Germinal center (tissue), 1 donor: ENCODE measurements at places on chromosomes 7 and 10.

- no peak for DNase-seq
These were observed 14.0 kb upstream of the PBLD start for GRCh38 chr10:68346774-68347173.

DNA sequence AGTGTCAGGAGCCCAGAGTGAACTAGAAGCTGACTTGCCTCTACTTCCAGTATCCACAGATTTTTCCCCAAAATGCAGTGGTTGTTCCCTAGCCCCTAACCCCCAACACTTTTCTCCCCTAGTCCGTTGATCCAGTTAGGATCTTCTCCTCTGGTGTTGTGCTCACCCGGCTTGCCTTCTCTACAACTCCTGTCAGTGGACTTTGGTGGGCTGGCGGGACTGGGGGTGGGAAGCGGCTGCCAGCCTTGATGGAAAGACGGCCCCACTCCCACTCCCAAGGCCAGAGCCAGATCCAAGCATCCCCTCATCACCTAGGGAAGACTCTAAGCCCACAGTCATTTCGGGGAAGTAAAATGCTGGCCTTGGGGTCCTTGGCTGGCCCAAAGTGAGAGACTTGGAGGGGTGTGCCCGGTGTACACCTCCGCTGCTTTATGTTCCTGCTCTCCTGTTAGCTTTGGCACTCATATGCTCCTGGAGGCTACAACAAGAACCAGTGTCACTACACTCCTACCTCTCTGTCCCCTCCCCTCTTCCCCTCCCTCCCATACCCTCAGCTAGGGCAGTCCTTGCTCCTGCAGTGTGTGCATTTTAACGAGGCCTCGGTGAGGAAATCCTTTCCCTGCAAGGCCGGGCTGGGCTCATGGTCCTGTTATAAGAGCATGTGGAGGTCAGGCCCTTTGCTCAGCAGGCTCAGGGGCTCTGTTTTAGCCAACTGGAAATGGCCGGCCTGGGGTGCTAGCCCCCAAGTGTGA, 930 bp upstream of the HOXA10 start:
- no peak for DNase-seq

DNA sequence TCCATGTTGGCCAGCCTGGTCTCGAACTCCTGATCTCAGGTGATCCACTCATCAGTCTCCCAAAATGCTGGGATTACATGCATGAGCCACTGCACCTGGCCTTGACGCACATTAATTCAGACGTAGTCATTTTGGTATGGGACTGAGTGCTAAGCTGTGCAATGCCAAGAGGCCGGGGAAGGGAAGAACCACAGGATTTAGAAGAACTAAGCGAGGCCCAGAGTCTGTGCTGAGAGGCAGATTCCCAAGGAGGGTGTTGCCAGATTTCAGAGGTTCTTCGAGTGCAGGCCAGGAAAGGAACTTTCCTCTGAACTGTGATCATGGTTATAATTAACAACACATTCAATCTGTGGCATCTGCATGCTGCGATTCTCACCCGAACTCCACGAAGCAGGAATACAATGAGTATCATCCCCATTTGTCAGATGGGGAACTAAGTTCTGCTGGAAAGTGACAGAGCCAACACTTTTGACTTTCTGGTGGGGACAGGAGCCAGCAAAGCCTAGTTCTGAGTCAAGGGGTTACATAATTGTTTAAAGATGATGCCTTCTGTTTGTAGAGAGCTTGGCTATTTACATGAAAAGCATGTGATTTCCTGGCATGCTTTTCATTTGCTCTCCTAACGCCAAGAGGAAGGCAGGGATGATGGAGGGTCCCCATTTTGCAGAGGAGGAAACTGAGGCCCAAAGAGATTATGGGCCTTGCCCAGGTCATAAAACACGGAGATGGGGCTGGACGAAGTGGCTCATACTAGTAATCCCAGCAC, 6.2 kb upstream of the ZAN start:
- no peak for DNase-seq

- DNase-seq: no peak
These were observed 11.0 kb downstream of the SVIL start for GRCh38 chr10:29623797-29624196.

- DNase-seq: no peak
These were observed 177.9 kb downstream of the TNS3 start for GRCh38 chr7:47404010-47404409.

- DNase-seq: no peak
These were observed 250.3 kb downstream of the ADARB2 start for GRCh38 chr10:1486841-1487687.

DNA sequence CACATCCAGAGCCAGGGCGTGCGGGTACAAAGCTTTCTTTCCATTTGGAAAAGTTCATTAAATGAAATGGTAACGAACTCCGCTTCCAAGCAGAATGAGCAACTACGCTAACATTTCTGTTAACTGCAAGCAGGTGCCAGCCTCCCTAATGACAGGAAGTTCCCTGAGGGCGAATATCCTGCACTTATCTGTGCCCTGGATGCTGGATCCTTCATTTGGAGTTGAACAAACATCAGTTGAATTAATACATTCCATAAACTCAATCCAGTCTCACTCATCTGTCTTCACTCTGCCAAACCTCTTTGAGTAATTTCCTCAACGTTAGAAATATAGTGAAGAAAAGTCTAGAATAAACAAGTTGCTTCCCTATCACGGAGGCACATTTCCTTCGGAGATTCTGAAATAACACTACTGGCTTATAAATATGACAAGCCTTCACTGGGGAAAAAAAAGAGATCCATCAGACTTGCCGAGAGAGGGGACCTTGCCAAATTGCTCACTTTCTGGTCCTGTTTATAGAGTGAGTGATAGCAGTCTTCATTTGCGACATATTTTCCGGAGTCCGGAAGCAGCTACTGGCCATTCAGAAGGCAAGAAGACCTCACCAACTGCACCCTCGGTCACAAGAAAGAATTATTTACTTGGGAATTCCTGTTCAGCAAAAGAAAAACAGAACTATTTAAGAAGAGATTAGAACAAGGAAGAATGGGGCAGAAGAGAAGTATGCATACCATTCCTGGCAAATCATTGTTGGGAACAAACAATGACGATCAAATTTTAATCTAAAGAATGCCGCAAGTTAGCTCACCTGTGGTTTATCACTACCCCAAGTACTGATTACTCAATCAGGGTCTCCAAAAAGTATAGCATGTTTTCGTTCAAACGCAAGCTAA, 196.4 kb downstream of the FAM107B start:
- DNase-seq: no peak

DNA sequence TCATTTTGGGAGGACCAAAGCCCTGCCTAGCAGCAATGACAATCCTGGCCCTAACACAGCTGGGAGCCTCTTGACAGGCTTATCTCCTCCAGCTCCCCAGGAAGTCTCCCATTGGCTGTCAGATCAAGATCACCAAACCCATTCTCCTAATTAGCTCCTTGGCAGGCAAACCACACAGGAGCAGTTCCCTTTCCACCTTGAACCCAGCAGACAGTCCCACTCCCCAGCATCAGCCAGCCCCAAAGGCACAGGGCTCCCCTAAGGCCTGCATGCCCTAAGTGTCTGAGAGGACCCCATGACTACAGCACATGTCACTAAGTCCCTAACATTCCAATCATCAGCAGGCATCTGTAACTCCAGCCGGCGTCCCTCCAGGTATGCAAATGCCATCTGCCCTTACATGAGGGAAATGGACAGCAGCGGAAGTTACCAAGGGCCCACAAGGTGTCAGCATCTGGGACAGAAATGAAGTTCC, 348.5 kb downstream of the KCNMA1 start:
- DNase-seq: no peak

DNA sequence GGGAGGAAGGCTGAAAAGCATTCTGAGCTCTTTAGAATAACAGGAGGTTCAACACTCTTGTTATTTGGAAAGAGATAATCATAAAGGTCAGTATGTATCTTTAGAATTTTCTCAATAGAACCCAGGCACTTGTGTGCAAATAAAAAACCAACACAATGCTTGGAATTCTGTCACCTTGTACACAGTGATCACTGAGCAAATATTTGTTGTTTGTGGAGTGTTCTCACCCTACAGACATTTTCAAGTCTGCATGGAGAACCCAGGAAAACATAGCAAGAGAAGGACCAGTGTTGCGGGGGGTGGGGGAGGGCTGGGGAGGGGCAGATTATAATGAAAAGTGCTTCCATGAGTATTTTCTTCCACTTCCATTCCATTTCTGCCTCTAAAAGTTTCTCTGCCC, 87.4 kb downstream of the FAM107B start:
- DNase-seq: no peak

DNA sequence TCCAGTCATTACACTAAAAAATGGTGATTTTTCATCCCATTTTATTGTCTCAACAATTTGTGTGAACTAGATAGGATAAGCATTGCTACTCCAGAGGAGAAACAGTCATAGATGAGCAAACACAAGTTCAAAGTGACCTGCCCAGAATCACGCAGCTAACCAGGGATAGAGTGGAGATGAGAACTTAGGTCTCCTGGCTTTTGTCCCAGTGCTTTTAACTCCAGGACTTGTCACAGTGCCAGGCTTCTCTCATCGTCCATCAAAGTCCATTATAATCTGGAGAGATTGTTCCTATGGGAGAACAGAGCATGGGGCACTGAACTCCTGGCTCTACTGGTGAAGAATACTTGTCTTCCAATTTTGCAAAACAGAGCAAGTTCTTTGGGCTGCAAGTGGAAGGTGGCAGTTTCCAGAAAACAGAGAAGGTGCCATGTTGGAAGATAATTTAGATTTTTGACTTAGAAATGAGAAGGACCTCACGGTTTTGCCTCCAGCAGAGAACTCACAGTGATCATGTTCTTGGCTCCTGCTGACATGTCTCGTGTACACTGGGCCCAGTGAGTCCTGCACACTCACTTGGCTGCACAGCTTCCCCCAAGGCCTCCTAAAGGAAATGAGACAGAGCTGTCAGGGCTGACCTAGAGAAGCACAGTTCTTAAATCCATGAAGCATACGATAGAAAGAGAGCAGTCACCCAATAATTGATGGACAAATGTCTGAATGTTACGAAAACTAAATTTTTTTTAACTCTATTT, 322.9 kb upstream of the NRP1 start:
- DNase-seq: no peak

DNA sequence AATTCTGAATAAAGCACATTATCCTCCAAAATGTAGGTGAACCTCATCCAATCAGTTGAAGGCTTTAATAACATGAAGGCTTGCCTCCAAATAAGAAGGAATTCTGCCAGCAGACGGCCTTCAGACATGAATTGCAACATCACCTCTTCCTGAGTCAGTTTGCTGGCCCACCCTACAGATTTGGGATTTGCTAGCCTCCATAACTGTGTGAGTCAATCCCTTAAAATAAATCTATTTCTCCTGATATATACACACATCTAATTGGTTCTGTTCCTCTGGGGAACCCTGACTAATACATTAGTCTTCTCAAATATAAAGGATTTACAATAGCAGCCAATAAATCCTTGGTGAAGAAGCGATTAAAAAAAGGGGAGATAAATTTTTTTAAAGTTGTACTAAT, 34.8 kb upstream of the OSBPL3 start:
- no peak for DNase-seq

DNA sequence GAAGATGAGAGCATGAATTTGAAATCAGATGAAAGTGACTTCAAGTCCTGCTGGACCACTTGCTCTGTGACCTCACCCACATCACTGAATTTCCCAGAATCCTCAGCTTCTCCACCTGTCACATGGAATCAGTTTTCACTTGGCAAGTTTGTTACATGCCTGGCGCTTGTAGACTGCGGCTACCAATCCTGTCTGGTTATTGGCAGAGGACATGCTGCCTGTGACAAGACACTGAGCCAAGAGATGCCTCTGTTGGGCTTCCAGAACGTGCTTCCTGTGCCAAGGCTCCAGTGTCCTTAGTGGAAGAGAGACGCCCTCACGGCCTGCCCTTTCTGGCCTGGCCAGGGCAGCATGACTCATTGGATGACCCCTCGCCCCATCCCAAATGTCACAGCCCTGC, 4.4 kb upstream of the MYL10 start:
- DNase-seq: no peak

DNA sequence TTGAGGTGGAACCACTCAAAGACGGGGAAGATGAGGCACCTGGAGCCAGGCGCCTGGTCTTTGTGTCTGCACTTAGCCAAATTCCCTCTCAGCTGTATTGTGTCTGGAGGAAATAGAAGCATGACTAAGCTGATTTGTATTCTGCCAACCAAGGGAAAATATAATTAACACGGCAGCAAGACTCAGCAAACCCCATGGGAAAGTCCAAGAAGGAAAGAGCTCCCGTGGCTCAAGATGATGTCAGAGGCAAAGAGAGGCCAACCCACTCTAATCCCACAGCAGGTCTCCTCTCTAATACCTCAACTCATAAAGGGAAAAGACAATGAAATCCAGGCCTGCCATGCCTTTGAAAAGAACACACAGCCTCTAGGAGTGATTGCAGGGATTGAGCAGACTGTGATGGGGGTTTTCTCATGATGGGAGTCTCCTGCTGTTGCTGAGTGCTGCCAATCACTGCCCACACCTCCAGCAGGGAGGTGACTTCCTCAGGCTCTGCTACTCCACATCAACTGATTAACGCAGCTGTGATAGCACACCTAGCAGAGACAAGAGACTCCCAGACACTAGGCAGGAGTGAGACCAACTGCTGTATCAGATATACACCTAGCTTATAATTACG, 255.5 kb upstream of the C7orf33 start:
- DNase-seq: no peak

GRCh38 chr7:129298268-129298893, 73.6 kb downstream of the AHCYL2 start:
- peak; percentile 38 for DNase-seq

- no peak for DNase-seq
These were observed 201.2 kb upstream of the GRB10 start for GRCh38 chr7:50983850-50984249.

GRCh38 chr7:148611692-148612091, 21.1 kb downstream of the C7orf33 start:
- no peak for DNase-seq

DNA sequence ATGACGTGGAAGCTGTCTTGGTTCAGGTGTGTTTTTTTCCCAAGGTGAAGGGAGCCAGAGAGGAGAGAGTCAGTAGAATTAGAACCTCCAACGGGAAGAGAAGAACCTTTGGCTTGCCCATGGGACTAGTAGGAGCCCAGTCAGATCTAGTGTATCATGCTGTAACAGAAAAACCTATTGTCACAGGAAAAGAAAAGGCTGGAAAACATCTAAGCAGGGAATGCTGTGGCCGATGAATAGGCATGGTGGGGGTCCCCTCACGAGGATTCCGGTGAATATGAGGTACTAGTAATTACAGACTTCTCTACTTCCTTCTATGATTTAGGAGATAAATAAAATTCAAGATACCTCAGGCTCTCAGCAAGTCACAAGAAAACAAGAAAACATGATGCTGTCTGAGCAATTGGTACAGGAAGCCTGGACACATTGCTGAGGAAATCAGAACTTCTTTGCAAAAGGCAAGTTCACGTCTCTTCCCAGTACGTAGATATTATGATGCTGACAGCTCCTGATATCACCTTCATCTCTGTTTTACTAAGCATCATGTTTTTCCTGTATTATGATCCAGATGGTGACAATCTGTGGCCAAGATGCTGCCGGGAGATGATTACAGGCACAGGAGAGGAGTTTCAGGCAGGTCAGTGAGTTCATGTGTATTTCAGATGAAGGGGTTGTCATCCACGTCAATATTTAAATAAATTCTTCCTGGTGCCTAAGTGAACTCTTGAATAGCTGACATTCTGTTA, 54.3 kb upstream of the NPY start:
- DNase-seq: no peak

GRCh38 chr7:34438436-34438835, 219.6 kb upstream of the NPSR1 start:
- DNase-seq: no peak

- no peak for DNase-seq
These were observed 10.8 kb downstream of the NKX6-2 start for GRCh38 chr10:132774902-132775863.

GRCh38 chr10:125720002-125720382, 483 bp downstream of the EDRF1 start:
- peak; percentile 12 for DNase-seq
